ENCODE measurements at places on chromosomes 1 and 21. TPM values are rescaled to one million over a fixed set of nuclear protein-coding genes. Genes with fewer than 3 reads are reported as not detected.

AK5 gene
- 4.6 TPM for total RNA-seq

ZNF670 gene
- total RNA-seq = 2.3 TPM

CFHR2 gene
- total RNA-seq = not detected

BCL2L15 gene
- 0.79 TPM for total RNA-seq

KHDRBS1 gene
- 97.4 TPM for total RNA-seq

TOMM20 gene
- total RNA-seq = 153 TPM

CFHR3 gene
- 0.19 TPM for total RNA-seq

DNAJC6 gene
- total RNA-seq = 7.8 TPM

STPG1 gene
- 9.8 TPM for total RNA-seq

GPR37L1 gene
- not detected for total RNA-seq

RAB4A gene
- 26.3 TPM for total RNA-seq

C1QB gene
- total RNA-seq = not detected

PLXNA2 gene
- 6.7 TPM for total RNA-seq

KCNA10 gene
- total RNA-seq = not detected

FCN3 gene
- not detected for total RNA-seq

SLC22A15 gene
- total RNA-seq = 4.7 TPM

LGR6 gene
- total RNA-seq = 0.23 TPM

TAF13 gene
- total RNA-seq = 28.6 TPM

TNFRSF4 gene
- total RNA-seq = not detected

NUDT17 gene
- 11.0 TPM for total RNA-seq

TDRD10 gene
- total RNA-seq = not detected

ITLN2 gene
- total RNA-seq = 0.15 TPM

OR6K3 gene
- not detected for total RNA-seq

FAM229A gene
- total RNA-seq = 7.3 TPM

Measured in A375 (cell line).